EL (cell line): ENCODE measurements at places on chromosomes 7 and 10.

GRCh38 chr10:124125305-124126116 lies 32.1 kb upstream of the CHST15 start:
- DNase-seq: peak; percentile 68

DNA sequence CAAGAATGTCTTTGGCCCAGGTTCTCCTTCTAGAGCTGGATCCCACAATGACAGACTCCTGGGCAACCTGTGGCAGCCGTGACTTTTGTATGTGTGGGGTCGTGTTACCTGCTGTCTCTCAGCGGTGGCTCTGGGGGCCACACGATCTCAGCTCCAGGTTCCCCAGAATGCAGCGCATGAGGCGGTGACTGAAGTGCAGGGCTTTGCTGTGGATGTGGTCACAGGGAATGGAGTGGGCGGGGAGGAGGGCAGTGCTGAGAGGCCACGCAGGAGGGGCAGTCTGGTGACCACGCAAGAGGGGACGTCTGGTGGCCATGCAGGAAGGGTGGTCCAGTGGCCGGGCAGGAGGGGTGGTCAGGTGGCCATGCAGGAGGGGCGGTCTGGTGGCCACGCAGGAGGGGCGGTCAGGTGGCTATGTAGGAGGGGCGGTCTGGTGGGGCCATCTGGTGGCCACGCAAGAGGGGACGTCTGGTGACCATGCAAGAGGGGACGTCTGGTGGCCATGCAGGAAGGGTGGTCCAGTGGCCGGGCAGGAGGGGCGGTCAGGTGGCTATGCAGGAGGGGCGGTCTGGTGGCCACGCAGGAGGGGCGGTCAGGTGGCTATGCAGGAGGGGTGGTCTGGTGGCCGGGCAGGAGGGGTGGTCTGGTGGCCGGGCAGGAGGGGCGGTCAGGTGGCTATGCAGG lies 112.7 kb downstream of the ACTR3B start:
- DNase-seq: no peak

GRCh38 chr7:129827467-129827990 lies 125.2 kb downstream of the UBE2H start:
- DNase-seq: no peak

DNA sequence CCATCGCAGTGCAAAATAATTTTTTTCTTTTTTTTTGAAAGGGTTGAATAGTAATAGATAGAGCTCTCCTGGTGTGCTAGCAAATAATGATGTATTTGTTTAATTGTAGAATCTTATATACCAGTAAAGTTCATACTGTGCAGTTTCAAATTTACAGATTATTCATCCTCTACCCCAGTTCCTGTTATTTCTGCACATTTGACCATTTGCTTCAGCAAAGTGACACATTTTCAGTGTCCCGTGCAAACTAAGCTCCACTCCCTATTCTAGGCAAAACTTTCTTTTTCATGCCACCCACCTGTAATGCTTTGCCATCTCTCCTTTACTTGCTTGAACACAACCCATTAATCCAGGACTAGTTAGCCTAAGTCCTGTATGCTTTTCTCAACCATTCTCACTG lies 43.0 kb downstream of the SHOC2 start:
- DNase-seq: no peak

DNA sequence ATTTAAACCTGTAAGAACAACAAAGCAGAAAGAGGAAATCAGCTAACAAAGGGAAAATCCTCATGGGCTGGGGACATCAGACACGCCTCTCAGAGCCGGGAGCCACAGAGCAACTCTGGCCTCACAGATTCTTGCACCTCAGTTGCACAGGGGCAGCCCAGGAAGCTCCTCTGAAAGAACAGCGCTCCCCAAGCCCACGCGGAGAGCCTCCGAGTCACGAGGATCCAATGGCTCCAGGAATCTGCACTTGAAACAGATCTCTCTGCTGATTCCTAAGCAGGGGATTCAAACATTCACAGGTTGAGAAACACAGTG lies 213.2 kb upstream of the MGMT start:
- DNase-seq: no peak

- DNase-seq: peak; percentile 64
These were observed 234.7 kb downstream of the GFRA1 start for GRCh38 chr10:116038259-116038658.

DNA sequence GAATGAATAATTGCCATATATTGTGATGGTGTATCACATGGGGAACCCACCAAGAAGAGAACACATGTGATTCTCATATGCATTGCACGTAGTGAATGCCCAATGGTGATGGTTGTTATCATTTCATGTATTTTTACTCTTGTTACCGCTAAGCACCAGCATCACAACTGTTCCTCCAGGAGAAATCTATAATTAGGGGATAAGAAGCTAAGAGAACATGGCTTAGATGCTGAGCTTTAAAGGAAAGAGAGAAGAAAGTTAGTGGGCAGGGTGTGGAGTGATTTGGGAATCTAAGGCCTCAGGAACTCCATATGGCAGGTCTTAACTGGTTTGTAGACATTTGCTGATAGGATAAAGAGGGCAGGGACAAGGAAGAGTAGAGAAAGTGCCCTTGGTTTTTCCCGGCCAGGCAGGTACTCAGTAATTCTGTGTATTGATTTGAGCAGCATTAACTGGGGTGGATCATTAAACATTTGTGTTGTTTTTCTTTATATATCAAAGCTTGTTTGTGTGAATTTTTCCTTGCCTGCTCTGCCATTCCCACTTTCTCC lies 145.9 kb downstream of the LRRC4 start:
- DNase-seq: no peak

GRCh38 chr10:33623669-33624068 lies 289.2 kb upstream of the NRP1 start:
- no peak for DNase-seq

GRCh38 chr7:75654855-75655254 lies 83.9 kb downstream of the HIP1 start:
- no peak for DNase-seq

DNA sequence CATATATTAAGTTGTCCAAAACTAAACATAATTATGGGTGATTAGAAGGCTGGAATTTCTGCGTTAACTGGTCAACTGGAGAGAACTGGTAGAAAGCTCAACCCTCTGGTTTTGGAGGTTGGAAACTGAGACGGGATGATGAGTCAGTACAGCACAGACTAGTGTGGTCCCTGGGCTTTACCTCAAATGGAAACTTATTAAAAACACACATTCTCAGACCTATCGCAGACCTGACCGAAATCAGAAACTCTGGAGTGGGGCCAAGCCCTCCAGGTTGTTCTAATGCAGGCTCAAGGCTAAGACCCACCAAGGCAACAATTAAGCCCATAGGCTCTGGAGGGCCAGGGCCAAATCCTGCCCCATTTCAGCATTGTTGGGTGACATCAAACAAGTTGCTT lies 136.9 kb downstream of the KCNMA1 start:
- DNase-seq: no peak

GRCh38 chr10:44963772-44964633 lies 4.4 kb downstream of the RASSF4 start:
- DNase-seq: no peak
